ENCODE measurements at places on chromosomes 5 and 9.

- no peak for DNase-seq
Measured at GRCh38 chr5:68798877-68799843, 294.7 kb upstream of the SLC30A5 start.

DNA sequence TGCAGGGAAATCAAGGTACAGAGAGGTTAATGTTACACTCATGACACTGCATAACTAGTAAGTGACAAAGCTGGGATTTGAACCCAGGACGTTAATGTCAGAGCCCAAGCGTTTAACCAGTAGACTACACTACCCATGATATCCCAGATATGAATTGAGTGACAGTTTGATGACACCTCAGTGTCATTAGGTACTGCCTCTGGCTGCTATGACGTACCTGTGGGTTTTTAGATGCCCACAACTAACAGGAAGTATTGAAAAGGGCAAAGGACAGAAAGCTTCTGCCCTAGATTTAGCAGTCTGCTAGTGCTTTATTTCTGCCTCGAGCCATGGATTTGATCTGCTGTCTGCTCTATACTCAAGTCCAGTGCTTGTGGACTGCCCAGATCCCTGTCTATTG is 56.2 kb downstream of the GLRA1 start:
- no peak for DNase-seq

GRCh38 chr5:90546216-90546837 is 12.3 kb upstream of the ADGRV1 start:
- no peak for DNase-seq

GRCh38 chr9:133844881-133845410 is 106.8 kb upstream of the SARDH start:
- no peak for DNase-seq

DNA sequence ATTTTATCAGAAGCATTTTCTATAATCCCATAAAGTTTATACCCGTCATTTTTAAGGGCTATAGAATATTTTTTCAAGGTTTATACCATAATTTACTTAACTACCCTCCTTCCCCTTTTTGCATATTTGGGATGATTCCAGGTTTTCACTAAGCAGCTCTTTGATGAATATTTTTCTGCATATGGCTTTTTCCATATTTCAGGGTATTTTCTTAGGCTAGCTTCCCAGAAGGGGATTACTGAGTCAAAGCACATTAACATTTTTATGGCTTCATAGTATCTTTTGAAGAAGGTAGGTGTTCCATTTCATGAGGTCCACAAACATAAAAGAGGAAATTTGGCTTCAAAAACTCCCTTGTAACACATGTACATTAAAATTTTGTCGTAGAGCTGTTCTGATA is 14.6 kb upstream of the COL15A1 start:
- no peak for DNase-seq

DNA sequence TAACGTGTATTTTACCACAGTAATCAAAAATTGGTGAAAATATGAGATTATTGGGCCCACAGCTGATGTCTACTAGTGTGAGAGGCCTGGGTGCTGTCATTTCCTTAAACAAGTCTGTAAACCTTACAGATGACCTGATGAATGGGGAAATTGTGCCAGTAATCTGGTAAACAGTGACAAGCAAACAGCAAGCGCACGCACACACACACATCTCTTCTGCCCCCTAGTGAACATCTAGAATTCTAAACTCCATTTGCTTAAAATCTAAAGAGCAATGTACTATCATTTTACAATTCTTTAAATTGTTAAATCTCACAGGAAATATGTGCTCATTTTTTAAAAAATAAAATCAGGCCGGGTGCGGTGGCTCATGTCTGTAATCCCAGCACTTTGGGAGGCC is 7.5 kb upstream of the RAPGEF1 start:
- DNase-seq: peak; percentile 75

GRCh38 chr9:6899274-6899673 is 141.5 kb downstream of the KDM4C start:
- no peak for DNase-seq

DNA sequence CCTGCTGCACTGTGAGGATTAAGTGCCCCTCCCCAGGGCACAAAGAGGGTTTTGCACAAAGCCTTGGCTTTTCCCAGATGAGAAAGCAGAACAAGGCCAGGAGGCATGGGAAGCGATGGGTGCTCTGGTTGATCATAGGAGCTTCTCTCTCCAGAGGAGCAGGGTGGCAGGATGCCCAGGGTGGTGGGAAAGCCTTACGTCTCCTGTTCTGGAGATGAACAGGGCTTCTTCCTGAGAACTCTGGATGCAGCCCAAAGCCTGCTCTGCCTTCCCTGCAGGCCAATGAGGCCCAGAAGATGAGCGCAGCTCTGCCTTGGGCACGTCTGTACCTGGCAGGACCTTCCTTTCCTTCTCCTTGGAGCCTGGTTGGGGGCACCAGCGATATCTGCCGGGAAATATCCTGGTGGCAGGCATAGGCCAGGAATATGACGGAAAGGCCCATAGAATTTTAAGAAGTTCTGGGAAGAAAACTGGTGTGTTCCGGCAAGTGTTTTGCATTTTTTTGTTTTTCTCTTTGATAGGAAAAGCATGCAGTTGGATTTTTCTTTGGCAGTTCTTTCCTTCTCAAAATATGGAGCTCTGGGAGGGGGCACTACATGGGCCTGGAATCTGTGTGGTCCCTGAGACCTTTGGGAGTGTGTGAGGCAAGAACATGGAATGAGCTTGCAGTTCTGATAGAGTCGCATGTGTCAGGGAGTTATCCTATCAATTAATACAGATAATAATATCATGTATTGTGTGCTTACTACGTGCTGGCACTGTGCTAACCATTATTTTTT is 253.2 kb upstream of the KLF4 start:
- no peak for DNase-seq

- no peak for DNase-seq
Measured at GRCh38 chr5:178162481-178162880, 8.8 kb upstream of the NHP2 start.

- DNase-seq: no peak
Measured at GRCh38 chr9:20284601-20285289, 337.6 kb downstream of the MLLT3 start.

GRCh38 chr5:88119535-88120125 is 149.0 kb downstream of the TMEM161B start:
- DNase-seq: peak; percentile 21

DNA sequence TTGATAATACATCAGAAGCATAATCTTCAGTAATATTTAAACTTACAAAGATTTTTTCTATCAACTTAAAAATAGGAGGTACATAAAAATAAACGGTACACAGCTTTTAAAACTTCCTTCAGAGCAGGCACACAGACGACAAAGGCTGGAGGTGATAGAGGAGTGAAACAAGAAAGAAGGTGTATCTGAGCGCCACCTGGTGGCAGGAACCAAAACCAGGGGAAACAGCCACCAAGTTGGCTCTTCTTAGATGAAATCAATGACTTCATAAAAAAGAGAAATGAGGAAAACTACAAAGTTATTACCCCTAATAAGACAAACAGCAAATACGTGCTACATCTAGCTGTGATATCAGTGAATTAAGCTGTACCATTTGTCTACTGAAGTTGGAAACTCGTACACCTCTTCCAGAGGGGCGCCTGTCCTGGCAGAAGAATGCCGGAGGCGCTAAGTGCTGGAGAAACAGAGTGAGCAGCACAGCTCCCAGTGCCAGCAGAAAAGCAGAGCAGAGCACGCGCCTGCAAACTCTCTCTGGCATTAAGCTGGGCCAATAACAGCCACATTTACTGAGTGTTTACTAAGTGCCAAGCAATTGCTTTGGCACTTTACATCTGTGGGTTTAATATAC is 85.9 kb downstream of the SETX start:
- peak; percentile 68 for DNase-seq

DNA sequence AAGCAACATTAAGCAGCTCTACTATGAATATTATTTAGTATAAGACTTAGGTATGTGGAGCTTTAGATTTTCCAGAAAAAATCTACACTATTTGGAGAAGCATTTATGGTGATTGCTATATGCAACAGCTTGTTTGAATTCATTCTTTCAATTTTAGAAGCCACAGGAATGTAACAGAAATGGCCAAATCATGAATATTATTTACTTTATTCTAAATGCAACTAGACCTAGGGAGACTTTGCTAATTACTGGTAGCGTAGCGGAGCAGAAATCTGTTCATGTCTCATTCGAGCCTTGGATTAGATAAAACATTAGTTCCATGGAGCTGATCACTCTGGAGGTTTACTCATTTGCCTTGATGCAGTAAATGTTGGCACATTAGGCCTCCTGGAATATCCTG is 290.2 kb downstream of the ZNF608 start:
- no peak for DNase-seq

GRCh38 chr5:126597156-126597555 is 2.1 kb upstream of the ALDH7A1 start:
- DNase-seq: no peak

GRCh38 chr5:31563216-31563615 is 31.1 kb downstream of the C5orf22 start:
- DNase-seq: no peak

DNA sequence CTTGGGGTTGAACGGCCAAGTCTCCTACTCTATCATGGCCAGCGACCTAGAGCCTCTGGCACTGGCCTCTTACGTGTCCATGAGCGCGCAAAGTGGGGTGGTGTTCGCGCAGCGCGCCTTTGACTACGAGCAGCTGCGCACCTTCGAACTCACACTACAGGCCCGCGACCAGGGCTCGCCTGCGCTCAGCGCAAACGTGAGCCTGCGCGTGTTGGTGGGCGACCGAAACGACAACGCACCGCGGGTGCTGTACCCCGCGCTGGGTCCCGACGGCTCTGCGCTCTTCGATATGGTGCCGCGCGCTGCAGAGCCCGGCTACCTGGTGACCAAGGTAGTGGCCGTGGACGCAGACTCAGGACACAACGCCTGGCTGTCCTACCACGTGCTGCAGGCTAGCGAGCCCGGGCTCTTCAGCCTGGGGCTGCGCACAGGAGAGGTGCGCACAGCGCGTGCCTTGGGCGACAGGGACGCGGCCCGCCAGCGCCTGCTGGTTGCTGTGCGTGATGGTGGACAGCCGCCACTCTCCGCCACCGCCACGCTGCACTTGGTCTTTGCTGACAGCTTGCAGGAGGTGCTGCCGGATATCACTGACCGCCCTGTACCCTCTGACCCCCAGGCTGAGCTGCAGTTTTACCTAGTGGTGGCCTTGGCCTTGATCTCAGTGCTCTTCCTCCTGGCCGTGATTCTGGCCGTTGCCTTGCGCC is 2.0 kb downstream of the PCDHGB5 start:
- no peak for DNase-seq

DNA sequence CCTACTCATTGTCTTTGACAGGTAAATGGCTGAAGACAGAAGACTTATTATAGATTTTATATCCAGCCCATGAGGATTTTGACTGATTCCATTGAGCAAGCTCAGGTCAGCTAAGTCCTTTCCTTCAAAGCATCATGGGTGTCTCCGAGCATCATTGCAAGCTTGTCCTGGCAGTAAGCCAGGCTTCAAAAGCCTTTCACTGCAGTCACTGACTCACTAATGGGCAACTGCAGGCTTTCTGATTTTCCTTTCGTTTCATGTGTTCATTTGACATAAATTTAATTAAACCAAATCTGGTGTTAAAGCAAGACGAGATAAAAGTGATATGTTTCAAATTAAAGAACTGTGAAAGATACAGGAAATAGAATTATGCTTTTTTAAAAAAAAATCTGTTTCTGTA is 426.2 kb downstream of the ANXA1 start:
- DNase-seq: peak; percentile 23

DNA sequence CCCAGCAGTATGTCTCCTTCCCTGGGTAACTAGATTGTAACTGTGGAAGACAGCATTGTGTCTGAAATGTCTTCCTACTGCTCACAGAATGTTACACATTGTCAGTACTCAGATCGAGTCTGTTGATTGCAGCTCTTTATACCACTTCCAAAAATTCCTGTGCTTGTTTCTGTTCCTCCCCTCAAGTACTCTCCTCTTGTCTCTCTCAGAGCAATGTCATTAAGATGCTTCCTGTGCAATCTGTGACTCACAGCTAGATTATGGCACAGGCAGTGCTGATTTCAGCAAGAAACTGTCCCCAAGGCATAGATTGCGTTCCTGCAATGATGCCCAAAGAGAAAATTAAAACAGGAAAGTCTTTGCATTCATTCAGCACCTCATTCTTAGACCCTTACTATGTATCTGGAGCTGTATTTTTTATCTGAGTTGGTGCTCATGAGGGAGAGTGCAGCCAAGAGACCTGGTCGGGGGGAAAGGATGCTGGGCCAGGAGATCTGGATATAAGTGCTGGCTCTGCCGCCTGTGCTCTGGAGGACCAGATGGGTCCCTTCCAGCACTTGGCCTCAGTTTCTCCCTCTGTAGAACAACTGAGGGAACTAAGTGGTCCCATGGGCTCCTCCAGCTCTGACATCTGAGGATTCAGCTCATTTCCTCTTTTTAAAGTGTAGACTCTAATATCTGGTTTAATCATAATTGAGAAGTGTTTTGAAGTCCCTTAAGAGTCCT is 40.8 kb upstream of the GNPDA1 start:
- peak; percentile 76 for DNase-seq

GRCh38 chr9:11402621-11403020 is 789.8 kb upstream of the PTPRD start:
- DNase-seq: no peak

DNA sequence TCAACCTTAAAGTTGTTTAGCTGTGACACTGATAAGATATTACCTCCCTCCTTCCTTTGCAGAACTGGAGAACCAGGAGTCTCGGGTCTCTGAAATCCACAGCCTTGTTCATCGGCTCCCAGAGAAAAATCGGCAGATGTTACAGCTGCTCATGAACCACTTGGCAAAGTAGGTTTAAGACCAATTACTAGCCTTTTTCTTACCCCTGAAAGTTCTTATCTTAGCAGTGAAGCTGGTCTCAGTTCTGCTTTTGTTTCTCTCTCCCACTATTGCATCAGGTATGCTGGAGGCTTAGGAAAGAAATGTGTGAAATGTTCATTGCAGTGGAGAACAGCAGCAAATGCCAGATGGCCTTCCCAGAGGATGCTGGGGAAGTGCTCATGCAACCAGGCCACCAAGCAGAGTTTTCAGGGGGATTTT is 287.4 kb downstream of the ARHGAP26 start:
- DNase-seq: no peak

- DNase-seq: no peak
Measured at GRCh38 chr9:7394002-7394774, 405.4 kb downstream of the DMAC1 start.

- DNase-seq: peak; percentile 14
Measured at GRCh38 chr5:138064526-138064925, 19.3 kb upstream of the WNT8A start.

DNA sequence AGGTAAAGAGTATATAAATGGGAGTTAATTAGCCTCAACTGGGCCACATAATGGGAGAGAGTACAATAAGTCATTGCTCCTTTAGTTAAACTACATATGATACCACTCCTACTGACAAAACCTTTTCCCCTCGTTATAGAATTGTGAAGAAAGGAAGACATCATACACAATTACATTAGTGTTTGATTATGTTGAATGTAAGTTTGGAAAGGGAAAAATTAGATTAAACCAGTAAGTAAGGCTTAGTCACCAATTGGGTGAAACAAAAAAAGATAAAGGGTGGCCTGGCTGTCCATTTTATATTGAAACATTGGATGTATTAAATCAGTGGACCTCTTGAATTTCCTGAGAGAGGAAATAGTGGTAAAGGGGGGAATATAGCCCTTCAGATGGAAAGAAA is 464.3 kb upstream of the PAPPA start:
- no peak for DNase-seq
